ENCODE measurements at places on chromosomes 7 and 10.

DNA sequence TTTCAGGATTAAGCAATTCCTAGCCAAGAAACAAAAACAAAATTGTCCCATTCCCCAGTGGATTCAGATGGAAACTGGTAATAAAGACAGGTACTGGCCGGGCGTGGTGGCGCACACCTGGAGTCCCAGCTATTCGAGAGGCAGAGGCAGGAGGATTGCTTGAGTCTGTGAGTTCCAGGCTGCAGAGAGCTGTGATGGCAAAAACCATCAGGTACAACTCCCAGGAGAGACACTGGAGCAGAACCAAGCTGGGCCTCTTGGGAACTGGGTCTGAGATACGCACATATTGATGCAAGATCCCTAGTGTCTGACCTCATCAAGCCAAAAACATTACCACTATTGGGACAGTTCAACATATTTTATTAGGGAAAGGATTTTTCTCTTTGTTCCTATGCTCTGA lies 84.0 kb upstream of the ANLN start:
- DNase-seq: no peak

- DNase-seq: no peak
These were observed 849.1 kb upstream of the AUTS2 start for GRCh38 chr7:68748934-68749900.

DNA sequence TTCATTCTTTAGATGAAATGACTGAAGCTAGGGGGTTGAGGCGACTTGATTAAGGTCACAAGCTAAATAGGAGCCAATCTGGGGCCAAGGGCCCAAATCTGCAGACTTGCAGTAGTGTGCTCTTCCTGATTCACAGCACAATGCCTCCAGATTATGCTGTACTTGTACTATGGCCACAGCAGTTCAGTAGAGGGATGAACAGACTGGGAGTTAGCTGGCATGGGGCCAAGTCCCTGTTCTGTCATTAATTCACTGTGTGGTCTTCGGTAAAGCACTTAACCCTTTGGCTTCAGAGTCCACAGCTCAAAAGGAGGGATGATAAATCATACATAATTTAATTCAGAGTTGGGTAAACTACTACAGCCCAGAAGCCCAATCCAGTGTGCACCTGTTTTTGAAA lies 196.8 kb downstream of the XPNPEP1 start:
- DNase-seq: no peak

GRCh38 chr10:19816411-19817230 lies at the start of gene PLXDC2:
Gene PLXDC2, plus strand, starts transcription at chr10:19816432.
- DNase-seq: no peak

- DNase-seq: no peak
These were observed 185.4 kb downstream of the CYP26A1 start for GRCh38 chr10:93259126-93259525.

DNA sequence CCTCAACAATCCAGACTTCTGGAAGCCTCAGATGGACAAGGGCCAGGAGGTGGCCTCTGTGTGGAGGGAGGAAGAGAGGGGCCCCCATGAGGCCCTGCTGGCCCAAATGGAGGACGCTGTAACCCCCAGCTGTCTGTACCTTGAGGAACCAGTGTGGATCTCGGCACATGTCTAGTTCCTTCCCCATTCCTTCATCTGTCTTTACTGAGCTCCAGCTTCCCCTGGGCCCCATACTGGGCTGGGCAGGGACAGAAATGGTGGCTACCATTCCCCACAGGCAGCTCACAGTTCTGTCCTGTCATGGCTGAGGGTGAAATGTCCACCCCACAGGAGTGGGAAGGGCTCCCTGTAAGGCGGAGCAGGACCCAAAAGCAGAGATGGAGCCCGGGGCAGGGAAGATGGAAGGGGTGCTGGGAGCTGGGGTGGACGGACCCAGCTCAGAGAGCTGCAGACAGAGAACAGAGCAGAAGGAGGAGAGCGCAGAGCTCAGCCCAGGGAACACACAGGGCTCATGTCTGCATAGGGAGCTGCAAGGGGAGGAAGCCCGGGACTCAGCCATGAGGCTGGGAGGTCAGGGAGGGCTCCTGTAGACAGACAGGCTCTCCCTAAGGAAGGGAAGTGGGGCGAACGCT lies 22.8 kb downstream of the ANTXRL start:
- DNase-seq: no peak

DNA sequence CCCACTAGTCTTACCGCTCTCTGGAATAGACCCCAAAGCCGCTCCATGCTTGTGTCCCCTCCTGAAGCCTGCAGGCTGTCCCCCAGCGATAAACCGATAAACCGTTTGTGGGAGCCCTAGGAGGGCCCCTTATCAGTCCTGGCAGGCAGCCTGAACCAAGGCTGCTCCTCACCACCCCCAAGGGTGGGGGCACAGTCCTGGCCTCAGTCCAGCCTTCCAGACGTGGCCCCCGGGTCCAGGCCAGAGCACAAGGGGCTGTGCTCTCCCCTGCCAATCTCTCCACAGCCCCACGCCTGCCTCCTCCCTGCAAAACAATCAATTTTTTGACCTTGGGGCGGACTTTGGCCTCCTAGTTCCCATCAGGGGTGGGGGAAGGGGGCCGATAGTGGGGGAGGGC lies at the start of gene TFR2:
Gene TFR2 (minus strand): TSS at position 90 of the 397 bp plus-strand sequence. CDS start 43 bp downstream, at position 47.
- no peak for DNase-seq

DNA sequence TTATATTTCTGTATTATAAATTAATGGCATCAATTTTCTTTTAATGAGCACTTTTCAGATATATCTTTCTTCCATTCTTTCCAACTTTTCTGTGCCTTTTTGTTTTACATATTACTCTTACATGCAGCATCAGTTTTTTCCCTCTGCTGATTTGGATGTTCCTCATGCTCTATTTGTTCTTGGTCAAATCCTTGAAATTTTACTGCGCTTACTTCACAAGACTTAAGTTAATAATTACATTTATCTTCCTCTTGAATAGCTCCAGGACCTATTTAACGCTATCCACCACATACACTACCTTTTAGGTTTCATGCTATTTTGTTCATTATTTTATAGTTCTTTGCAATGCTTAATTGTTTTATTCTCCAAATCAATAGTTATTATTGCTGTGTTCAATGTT lies 97.6 kb upstream of the CTTNBP2 start:
- no peak for DNase-seq

GRCh38 chr7:55325371-55325792 lies 39.8 kb upstream of the LANCL2 start:
- no peak for DNase-seq

- DNase-seq: no peak
These were observed 86.7 kb downstream of the RGS10 start for GRCh38 chr10:119455609-119456434.

- no peak for DNase-seq
These were observed 3.6 kb downstream of the TEX47 start for GRCh38 chr7:88791891-88792290.

GRCh38 chr7:137983323-137984008 lies 18.4 kb downstream of the CREB3L2 start:
- DNase-seq: no peak

DNA sequence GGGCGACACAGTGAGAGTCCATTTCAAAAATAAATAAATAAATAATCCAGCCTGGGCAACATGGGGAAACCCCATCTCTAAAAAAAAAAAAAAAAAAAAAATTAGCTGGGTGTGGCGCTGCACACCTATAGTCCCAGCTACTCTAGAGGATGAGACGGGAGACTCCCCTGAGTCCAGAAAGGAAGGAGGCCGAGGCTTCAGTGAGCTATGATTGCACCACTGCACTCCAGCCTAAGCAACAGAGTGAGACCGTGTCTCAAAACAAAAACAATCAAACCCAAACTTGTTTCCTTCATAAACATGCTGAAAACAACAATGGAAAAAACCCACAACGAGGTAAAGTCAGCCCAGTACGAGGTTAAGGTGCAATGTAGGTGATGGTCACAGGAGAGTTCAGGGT lies 1.2 kb downstream of the COX19 start:
- DNase-seq: no peak

DNA sequence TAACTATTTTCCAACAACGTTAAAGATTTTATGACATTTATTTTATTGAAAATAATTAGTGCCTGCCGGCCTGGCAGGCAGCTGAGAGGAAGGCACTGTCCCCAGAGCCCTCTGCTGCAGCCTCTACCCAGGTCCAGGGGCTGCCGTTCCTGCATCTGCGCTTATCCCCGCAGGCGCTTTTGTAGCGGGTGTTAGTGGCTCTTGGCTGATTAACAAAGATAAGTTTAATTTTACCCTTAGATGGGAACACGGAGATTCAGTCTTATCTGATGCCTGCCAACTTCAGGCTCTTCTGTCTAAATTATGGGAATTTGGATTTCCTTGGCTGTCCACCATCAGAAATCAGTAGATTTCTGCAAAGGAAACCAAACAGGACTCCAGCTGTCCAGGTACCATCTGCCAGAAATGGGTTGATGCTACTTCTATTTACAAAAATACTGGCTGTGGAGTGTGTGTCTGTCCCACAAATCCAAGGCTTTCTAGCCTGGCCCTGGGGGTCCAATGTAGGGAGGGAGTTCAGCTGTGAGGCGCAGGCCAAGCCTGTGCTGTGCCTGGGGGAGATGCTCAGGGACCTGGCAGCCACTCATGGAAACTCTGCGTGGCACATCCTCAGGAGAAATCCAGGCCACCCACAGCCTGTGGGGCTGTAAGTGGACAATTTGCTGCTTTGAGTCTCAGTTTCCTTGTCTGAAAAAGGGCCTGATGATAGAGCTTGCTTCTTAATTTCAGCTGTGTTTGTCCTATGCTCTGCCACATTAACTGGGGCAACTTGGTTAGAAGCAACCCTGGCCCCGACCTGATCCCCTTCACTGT lies 62.0 kb upstream of the IGFBP3 start:
- no peak for DNase-seq

DNA sequence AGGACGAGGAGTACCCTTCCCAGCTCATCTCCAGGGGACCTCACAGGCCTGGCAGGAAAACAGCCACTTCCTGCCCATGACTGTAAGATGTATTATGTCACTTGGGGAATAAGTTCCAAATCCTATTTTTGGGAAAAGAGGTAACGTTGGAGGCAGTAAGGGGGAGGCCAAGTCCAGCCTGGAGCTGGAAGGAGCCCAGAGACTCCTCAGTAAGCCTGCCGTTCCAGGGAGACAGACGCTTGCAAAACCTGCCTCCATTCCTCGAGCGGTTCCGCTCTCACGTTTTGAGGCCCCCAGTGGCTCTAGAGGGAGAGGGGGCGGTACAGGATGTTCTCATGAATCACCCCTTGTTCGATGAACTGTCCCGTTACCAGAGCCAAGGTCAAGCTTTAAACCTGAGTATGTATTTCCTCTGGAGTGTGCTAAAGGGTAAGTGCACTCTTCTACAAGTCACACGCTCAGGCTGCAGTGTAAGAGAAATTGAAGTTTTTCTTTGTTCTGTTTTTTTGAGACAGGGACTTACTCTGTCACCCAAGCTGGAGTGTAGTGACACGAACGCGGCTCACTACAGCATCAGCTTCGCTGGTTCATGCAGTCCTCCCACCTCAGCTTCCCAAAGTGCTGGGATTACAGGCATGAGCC lies 45.5 kb upstream of the CYTH3 start:
- DNase-seq: no peak

DNA sequence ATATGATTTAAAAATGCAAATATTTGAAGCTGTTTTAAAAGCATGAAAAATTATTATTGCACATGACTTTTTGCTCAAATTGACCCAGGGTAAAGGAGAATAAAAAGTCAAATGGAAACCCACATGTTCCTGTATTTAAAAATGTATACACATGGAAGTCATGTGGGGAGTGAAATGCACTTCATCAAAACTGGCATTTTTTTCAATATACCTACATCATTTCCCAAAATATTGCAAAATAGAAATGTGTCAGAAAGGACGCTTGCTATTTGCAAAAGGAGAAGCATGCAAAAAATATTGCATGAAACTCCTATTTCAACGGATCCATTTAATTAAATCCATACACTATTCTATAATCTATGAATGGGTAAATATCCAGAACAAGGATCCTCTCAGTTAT lies 117.0 kb downstream of the POU6F2 start:
- DNase-seq: no peak

DNA sequence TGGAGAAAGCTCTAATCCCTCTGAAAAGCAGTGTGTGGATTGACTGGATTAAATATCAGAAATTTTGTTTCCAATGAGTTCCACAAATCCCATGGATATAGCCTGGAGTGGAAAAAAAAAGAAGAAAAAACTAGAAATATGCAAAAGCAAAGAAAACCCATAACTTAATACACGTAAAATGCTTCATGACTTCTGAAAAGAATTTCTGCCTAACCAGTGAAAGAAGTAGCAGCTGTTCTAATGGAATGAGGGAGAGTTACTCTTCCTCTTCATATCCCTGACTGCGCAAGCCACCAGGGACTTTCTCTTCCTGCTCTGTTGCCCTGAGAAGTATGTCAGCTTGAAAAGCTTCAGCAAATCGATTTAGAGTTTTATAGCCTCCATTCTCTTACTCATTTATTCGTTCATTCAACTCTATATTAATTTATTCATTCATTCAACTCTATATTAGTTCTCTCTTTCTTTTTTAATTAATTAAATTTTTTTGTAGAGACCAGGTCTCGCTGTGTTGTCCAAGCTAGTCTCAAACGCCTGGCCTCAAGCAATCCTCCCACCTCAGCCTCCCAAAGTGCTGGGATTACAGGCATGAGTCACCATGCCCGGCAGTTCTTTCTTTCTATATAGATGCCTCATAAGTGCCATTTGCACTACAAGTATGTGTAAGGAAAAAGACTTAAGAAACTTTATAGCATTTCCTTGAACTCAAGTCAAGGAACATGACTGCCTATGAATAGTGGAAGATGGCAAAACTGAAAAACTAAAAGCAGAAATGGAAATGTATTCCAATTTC lies 447.3 kb upstream of the NRP1 start:
- DNase-seq: no peak

- no peak for DNase-seq
These were observed 100.8 kb downstream of the MICALL2 start for GRCh38 chr7:1358376-1359050.

- DNase-seq: no peak
These were observed 24.9 kb upstream of the STK17A start for GRCh38 chr7:43557831-43558495.

DNA sequence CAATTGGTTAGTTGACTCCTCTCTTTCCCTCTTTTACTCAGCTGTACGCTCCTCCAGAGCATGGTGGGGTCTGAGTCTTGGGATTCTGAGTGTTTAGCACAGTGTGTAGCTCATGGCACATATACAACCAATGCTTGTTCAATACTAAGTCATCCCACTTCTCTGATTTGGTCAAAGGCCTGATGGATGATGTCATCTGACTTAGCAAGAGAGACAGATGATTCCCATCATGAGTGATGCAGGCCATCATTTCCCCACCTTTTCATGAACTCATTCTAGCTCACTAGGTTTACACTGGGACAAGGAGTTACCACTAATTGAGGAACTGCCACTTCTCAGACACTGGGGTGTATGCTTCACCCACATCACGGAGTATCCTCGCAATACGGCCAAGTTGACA lies 3.8 kb downstream of the ICA1 start:
- no peak for DNase-seq

GRCh38 chr7:36080843-36081242 lies 72.2 kb upstream of the EEPD1 start:
- DNase-seq: no peak

DNA sequence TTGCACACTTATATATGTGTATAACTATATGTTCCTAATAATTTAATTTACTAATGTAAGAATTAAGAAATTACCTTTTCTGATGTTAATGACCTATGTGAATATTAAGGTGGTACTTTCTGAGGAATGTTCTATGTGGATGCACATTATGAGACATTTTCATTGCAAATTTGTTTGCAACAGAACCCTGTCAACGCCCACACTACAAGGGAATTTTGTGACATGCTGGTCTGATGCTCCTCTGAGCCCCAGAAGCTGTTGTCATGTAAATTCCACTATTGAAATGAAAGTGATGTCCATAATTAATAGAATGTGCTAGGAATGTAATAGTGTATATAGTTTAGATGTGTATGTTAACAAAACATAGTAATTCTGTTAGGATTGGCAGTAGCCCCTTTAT lies 4.5 kb downstream of the GRM3 start:
- no peak for DNase-seq

Data from stimulated activated naive CD4-positive, alpha-beta T cell (primary cell).